ENCODE measurements at places on chromosomes 7 and 10.

GRCh38 chr7:148398844-148399365 is 191.7 kb upstream of the C7orf33 start:
- H3K4me1 ChIP-seq = peaks cover 25% of the 10 kb centered on the region
- no peaks in the 10 kb centered on the region for H3K36me3 ChIP-seq
- H3K27ac ChIP-seq = no peak overlapping the region
- no peak overlapping the region for H3K4me3 ChIP-seq

- no peak for DNase-seq
- no peak overlapping the region for H3K4me3 ChIP-seq
- peaks cover 6% of the 10 kb centered on the region for H3K27me3 ChIP-seq
- H3K4me1 ChIP-seq = no peaks in the 10 kb centered on the region
- H3K36me3 ChIP-seq = no peaks in the 10 kb centered on the region
- H3K27ac ChIP-seq = no peak overlapping the region
These were observed 20.1 kb upstream of the ATXN7L1 start for GRCh38 chr7:105896407-105896911.

- H3K27me3 ChIP-seq = peaks cover 16% of the 10 kb centered on the region
- no peak overlapping the region for H3K4me3 ChIP-seq
- H3K4me1 ChIP-seq = peaks cover 15% of the 10 kb centered on the region
- H3K36me3 ChIP-seq = peaks cover 3% of the 10 kb centered on the region
- no peak overlapping the region for H3K27ac ChIP-seq
These were observed 36.3 kb downstream of the C10orf105 start for GRCh38 chr10:71683301-71683700.

DNA sequence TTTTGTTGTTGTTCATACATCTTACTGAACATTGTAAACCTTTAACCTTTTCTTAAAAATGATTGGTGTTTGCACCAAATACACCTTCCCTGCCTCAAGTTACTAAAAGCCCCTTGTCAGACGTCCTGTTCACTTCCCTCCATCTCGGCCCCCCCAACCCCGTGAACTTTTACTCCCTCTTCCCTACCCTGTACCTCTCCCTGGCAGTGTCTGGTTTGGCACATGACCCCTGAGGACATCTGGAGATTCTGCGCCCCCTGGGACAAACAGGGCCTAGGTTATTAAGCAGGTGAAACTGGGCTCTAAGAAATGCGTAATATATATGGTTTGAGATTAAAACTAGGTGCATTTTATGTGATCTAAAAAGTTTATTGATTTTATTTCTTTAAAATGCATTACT is 1.4 kb downstream of the PPP2R2D start:
- H3K4me1 ChIP-seq = peaks cover 24% of the 10 kb centered on the region
- H3K27me3 ChIP-seq = peaks cover 19% of the 10 kb centered on the region
- peak overlapping the region; percentile 95 for H3K27ac ChIP-seq
- DNase-seq = no peak
- peak overlapping the region; percentile 85 for H3K4me3 ChIP-seq

GRCh38 chr10:128102480-128103228 is 23.6 kb downstream of the MKI67 start:
- H3K27me3 ChIP-seq = no peaks in the 10 kb centered on the region
- no peak overlapping the region for H3K27ac ChIP-seq
- peaks cover 34% of the 10 kb centered on the region for H3K36me3 ChIP-seq
- no peaks in the 10 kb centered on the region for H3K4me1 ChIP-seq
- peak; percentile 27 for DNase-seq

DNA sequence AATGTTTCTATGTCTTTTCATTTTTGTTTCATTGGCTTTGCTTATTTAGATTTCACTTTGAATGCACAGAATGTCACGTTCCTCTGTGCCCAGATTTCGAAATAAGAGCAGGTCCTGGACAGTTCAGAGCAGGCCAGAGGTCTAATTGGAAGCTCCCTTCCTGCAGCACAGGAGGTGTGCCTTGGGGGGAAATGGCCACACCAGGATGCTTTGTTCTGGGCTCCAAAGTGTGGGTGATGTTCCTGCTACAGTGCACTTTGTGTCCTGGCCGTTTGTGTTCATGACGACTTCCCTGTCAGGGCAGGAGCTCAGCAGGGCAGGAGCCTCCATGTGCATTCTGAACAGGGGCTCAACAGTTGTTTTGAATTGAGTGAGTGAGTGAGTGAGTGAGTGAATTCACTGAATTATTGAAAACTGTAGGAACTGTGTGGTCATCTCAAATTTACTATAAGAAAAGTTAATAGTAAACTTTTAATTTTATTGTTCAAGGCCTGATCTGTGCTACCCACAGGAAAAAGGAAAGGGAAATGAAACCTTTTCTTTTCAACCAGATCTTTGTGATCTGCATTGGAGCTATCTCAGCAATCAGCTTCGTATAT is 109.5 kb upstream of the GJD4 start:
- DNase-seq = no peak
- no peak overlapping the region for H3K4me3 ChIP-seq
- H3K4me1 ChIP-seq = peaks cover 17% of the 10 kb centered on the region

- DNase-seq = no peak
- H3K4me1 ChIP-seq = peaks cover 20% of the 10 kb centered on the region
- no peaks in the 10 kb centered on the region for H3K36me3 ChIP-seq
- no peak overlapping the region for H3K4me3 ChIP-seq
- H3K27ac ChIP-seq = no peak overlapping the region
These were observed 181.5 kb downstream of the DIP2C start for GRCh38 chr10:507908-508444.

DNA sequence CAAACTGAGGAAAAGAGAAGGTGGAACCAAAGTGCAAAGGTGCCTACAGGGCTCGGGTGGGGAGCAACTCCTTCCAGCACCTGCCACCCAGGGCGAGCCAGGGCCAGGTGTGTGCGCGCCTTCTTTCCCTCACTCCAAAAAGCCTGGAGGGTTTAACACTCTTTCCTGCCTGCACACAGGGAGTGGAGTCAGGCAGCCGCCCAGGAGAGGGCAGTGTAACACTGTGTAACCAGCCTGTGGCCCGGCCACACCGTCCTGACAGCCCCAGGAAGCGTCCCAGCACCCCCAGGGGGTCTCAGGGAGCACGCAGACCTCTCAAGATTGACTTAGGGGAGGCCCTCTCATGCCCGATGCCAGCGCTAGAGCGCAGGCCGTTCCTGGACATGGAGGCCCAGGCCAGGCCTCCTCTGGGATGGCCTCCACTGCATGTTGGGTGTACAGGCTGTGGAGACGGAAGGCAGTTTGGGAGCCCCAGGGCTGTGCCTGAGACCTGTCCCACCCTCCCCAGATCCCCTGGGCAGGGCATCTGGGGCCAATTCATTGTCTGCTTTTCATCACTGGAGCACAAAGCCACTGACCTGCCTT is 13.4 kb downstream of the BRI3 start:
- no peak overlapping the region for H3K4me3 ChIP-seq
- no peaks in the 10 kb centered on the region for H3K27me3 ChIP-seq
- H3K27ac ChIP-seq = no peak overlapping the region
- H3K4me1 ChIP-seq = no peaks in the 10 kb centered on the region
- peaks cover 3% of the 10 kb centered on the region for H3K36me3 ChIP-seq

DNA sequence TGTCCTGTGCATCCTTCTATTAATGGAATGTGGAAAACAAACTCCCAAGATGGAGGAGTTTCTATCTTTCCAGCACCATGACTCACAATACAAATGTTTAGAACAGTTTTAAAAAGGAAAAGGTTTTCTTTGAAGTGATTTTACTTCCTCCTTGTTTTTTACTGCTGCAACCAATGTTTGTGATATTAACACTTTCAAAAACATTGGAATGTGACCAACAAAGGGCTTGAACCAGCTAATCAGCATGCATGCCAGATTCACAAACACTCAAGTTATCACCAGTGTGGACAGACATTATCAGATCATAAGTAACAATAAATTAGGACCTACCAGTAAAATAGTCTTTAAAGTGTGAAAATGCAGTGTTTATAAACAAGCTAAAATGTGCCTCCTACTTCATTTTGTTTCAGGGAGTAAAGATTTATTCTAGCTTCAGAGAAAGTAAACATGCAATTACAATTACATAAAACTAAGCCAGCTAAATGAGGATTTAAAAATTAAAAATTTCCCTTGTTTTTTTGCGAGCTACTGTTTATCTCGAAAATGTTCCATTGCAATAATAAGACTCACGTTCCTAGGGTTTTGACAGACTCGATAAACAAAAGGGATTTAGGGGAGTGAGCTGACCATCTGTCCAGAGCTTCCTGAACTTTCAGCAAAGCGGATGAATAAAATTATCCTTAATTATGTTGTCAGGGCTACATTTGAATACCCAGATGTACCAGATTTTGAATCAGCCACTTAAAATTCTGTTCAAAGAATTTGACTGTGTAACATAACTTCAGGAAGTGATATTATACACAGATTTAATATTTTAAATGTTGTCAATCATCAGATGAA is 29.8 kb downstream of the CPVL start:
- no peak for DNase-seq
- H3K4me3 ChIP-seq = no peak overlapping the region
- H3K36me3 ChIP-seq = no peaks in the 10 kb centered on the region
- peaks cover 19% of the 10 kb centered on the region for H3K4me1 ChIP-seq
- no peak overlapping the region for H3K27ac ChIP-seq

- H3K4me3 ChIP-seq = no peak overlapping the region
- peaks cover 17% of the 10 kb centered on the region for H3K4me1 ChIP-seq
- H3K27me3 ChIP-seq = no peaks in the 10 kb centered on the region
- H3K27ac ChIP-seq = no peak overlapping the region
These were observed 256.8 kb downstream of the ELFN1 start for GRCh38 chr7:1926908-1927306.

- no peaks in the 10 kb centered on the region for H3K36me3 ChIP-seq
- no peaks in the 10 kb centered on the region for H3K27me3 ChIP-seq
- no peaks in the 10 kb centered on the region for H3K4me1 ChIP-seq
- DNase-seq = no peak
These were observed 32.5 kb downstream of the GHRHR start for GRCh38 chr7:30996256-30996655.

DNA sequence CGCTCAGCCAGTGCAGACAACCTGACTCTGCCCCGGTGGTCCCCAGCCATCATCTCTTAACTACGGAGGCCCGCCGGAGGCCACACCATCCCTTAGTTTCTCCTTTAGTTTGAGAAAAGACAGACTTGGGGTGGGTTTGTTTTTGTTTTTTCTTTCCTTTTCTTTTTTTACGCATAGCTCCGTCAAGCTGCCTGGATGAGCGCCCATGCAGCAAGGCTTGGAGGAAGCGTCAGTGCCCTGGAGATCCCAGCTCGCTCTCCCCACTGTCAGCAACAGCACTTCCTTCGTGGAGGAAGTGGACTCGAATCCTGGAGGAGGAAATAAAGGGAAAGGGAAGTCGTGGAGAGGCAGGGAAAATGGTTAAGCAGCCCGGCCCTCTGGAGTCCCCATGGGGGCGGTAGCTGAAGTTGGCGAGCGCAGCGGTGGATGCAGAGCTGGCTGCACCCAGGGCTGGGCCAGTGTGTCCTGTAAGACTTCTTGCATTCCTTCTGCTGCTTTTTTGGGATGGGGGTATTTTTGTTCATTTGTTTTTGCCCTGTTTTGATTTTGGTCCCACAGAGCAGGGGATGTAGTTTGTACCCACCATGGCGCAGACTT is 35.9 kb upstream of the GJD4 start:
- no peak for DNase-seq
- no peaks in the 10 kb centered on the region for H3K4me1 ChIP-seq
- H3K4me3 ChIP-seq = no peak overlapping the region
- H3K27ac ChIP-seq = no peak overlapping the region

DNA sequence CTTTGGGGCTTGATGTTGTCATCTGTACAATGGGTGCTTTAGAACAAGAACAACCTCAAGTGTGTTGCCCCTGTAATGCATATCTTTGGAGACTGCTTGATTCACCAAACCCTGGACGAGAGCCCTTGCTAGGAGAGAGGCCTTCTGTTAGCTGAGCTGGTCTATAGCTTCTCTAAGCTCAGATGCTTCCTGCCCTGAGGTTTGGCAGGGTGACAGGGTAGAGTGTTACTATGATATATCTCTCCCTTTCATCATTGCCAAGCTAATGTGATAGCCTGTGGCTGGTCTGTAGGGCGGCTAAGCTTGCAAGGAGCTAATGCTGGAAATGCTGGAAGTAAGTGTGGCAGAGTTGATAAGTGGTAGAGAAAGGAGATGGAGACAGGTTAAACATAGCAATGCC is 364.1 kb downstream of the RPS24 start:
- no peak for DNase-seq
- H3K4me3 ChIP-seq = no peak overlapping the region
- H3K27me3 ChIP-seq = no peaks in the 10 kb centered on the region
- no peaks in the 10 kb centered on the region for H3K36me3 ChIP-seq

GRCh38 chr7:23158546-23158945 is 23.3 kb upstream of the NUP42 start:
- H3K4me1 ChIP-seq = no peaks in the 10 kb centered on the region
- no peak overlapping the region for H3K4me3 ChIP-seq
- H3K27ac ChIP-seq = no peak overlapping the region
- H3K36me3 ChIP-seq = peaks cover 35% of the 10 kb centered on the region

DNA sequence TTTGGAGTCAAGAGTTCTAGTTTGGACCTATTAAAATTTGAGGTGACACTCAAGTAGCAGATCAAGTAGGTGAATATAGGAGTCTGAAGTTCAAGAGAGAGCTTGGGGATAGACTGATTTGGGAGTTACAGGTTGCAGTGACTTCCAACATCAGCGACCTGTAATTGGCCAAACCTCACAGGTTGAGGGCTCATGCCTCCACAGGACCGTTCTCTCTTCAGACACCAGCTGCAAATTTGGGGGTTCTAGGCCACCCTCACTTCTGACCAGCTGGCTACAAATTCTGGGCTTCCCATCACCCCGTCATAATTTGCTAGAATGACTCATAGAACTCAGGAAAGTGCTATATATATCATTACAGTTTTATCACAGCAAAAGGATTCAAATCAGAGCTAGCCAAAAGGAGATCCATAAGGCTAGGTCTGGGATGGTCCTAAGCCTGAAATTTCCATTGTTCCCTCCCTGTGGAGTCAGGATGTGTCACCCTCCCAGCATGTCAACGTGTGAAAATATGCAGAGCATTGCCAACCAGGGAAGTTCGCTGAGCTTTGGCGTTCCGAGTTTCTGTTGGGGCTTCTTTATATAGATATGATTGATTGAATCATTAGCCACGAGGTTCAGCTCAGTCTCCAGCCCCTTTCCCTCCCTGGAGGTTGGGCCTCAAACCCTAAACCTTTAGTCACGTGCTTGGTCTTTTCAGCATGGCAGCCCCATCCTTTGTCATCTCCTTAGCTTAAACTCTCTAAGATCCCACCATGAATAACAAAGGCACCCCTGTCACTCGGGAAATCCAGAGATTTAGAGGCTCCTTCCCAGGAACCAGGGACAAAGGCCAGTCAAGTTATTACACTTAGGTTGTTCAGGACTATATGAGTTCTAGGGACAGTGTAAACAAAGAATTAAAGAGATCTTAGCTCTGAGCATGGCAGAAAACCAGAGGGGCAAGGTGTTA is 20.7 kb upstream of the ZNF212 start:
- H3K36me3 ChIP-seq = peaks cover 38% of the 10 kb centered on the region
- H3K27me3 ChIP-seq = no peaks in the 10 kb centered on the region
- no peak overlapping the region for H3K27ac ChIP-seq

GRCh38 chr7:99843808-99844207 is 16.0 kb downstream of the CYP3A43 start:
- peaks cover 5% of the 10 kb centered on the region for H3K27me3 ChIP-seq
- H3K36me3 ChIP-seq = no peaks in the 10 kb centered on the region
- no peak overlapping the region for H3K27ac ChIP-seq

- peak; percentile 77 for DNase-seq
- peak overlapping the region; percentile 85 for H3K27ac ChIP-seq
These were observed 85.8 kb upstream of the EGFR start for GRCh38 chr7:54932818-54933543.

Measured in mesothelial cell of epicardium (in vitro differentiated cells).